Heart right ventricle (tissue), 16 donors: ENCODE measurements at places on chromosomes 1 and 21. TPM values are rescaled to one million over a fixed set of nuclear protein-coding genes. Genes with fewer than 3 reads are reported as not detected.

DNA sequence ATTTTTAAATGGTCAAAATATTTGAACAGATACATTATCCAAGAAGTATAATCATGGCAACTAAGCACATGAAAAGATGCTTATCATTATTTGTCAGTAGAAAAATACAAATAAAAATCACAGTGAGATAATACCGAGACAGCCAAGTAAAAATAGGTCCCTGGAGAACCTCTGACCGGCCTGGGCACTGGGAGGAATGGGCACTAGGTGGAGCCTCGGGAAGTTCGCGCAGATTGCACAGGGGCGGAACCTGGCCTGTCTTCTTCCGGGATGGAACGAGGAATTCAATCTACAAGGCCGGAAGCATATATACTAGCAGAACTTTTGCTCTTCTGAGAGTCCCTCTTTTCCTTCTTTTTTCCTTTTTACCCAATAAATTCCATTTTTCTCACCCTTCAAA, 148.5 kb upstream of the CHRM3 start:
- no peak overlapping the region for H3K27ac ChIP-seq
- H3K27me3 ChIP-seq = no peaks in the 10 kb centered on the region
- no peaks in the 10 kb centered on the region for H3K4me1 ChIP-seq
- H3K4me3 ChIP-seq = no peak overlapping the region
- H3K36me3 ChIP-seq = no peaks in the 10 kb centered on the region

GRCh38 chr1:62897788-62898187, 113.9 kb downstream of the ATG4C start:
- DNase-seq = no peak
- H3K36me3 ChIP-seq = no peaks in the 10 kb centered on the region
- no peak overlapping the region for H3K4me3 ChIP-seq

Gene MTF1
- 11.4 TPM for total RNA-seq

DNA sequence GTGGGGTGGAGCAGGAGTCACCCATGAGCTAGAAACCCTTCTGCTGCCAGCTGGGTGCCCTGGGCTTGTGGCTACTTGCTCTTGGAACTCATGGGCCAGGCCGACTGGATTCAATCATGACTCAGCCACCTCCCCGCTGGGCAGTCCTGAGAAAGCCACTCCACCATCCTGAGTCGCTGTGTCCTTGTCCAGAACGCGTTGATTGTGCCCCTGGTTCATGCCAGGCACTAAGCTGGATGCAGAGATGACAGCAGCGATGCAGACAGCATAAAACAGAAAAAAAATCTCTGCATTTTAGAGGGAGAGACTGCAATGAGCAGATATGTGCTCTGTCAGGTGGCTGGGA, 10.6 kb downstream of the PADI1 start:
- no peaks in the 10 kb centered on the region for H3K36me3 ChIP-seq
- H3K4me1 ChIP-seq = peaks cover 3% of the 10 kb centered on the region
- H3K27me3 ChIP-seq = peaks cover 54% of the 10 kb centered on the region
- H3K4me3 ChIP-seq = no peak overlapping the region

DNA sequence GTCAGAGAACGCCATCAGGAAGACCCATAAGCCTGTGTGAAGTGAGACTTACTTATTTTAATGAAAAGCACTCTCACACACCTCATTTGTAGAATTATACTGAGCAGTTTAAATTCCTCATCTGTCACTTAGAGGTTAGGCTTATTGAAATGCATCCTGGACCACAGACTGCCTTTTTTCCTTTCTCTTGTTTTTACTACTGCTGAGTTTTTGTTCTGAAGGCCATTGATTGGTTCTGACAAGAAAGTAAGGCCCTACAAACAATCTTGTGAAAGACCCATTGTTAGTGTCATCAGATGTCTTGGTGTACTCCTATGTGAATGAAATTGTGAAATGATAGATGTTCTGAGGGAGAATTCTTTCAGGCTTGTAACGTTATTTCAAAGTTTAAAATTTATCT, 1343.3 kb upstream of the ADGRL2 start:
- no peaks in the 10 kb centered on the region for H3K36me3 ChIP-seq
- no peak overlapping the region for H3K27ac ChIP-seq
- no peak overlapping the region for H3K4me3 ChIP-seq
- no peaks in the 10 kb centered on the region for H3K4me1 ChIP-seq
- DNase-seq = no peak
- H3K27me3 ChIP-seq = no peaks in the 10 kb centered on the region

Gene EXO1
- total RNA-seq = not detected

Gene MAN1C1
- total RNA-seq = 23.4 TPM

GRCh38 chr1:40264354-40264781, 6.3 kb downstream of the ZMPSTE24 start:
- H3K27ac ChIP-seq = peak overlapping the region; percentile 0
- DNase-seq = no peak
- no peaks in the 10 kb centered on the region for H3K27me3 ChIP-seq
- peaks cover 31% of the 10 kb centered on the region for H3K36me3 ChIP-seq
- H3K4me3 ChIP-seq = no peak overlapping the region
- peaks cover 12% of the 10 kb centered on the region for H3K4me1 ChIP-seq

GRCh38 chr1:166351676-166352075, 184.9 kb upstream of the FAM78B start:
- H3K36me3 ChIP-seq = no peaks in the 10 kb centered on the region
- H3K4me3 ChIP-seq = no peak overlapping the region
- no peaks in the 10 kb centered on the region for H3K27me3 ChIP-seq
- H3K27ac ChIP-seq = no peak overlapping the region
- DNase-seq = no peak

DNA sequence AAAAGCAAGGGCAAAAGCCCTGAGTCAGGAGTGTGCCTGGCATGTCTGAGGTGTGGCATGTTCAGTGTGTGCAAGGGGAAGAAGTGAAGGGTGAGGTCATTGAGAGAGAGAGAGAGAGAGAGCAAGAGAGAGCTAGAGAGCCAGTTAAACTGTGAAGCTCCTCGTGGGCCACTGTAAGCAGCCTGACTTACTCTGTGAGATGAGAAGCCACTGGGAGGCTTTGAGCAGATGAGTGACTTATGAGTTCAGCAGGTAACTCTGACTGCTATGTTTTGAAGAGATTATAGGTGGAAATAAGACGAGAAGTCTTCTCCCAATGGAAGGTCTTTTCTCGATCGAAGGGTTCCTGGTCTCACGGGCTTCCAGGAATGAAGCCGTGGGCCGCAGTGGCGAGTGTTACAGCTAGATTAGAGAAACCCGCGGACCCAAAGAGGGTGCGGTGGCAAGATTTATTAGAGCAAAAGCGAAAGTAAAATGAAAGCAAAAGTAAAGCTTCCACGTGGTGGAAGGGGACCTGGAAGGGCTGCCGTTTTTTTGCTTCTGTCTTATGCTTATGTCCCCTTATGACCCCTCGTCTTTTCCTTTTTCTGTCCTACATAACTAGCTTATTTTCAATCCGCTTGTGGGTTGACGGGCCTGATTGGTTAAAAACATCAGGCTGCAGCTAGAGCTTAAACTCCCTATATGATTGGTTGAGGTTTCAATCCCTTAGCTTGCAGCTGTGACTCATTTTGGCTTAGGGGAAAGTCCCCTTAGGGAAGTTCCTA, 323.1 kb upstream of the FAM78B start:
- H3K4me1 ChIP-seq = no peaks in the 10 kb centered on the region
- H3K27ac ChIP-seq = no peak overlapping the region
- H3K4me3 ChIP-seq = peak overlapping the region; percentile 35
- H3K27me3 ChIP-seq = peaks cover 8% of the 10 kb centered on the region
- no peaks in the 10 kb centered on the region for H3K36me3 ChIP-seq

Gene GBP7
- not detected for total RNA-seq

DNA sequence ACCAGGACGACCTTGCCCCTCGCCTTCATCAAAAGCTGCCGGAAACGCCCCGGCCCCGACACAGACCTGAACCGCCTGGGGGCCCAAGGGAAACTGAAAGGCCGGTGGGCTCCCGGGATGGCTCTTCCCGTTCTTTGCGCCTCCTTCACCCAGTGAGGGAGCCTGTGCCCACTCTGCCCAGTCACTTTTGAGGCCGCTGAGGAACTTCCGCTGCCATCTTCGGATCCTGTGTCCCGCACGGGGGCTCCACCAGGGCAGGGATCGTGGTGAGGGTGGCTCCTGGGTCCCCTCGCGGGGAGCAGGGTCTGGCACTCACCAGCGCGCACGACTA, 104.0 kb downstream of the PPIAL4G start:
- H3K36me3 ChIP-seq = no peaks in the 10 kb centered on the region
- no peaks in the 10 kb centered on the region for H3K4me1 ChIP-seq
- H3K27ac ChIP-seq = no peak overlapping the region
- DNase-seq = no peak
- H3K27me3 ChIP-seq = peaks cover 28% of the 10 kb centered on the region

- H3K27ac ChIP-seq = peak overlapping the region; percentile 94
- H3K4me1 ChIP-seq = peaks cover 11% of the 10 kb centered on the region
- H3K27me3 ChIP-seq = no peaks in the 10 kb centered on the region
- H3K4me3 ChIP-seq = peak overlapping the region; percentile 24
- peak; percentile 57 for DNase-seq
- no peaks in the 10 kb centered on the region for H3K36me3 ChIP-seq
Observed at GRCh38 chr1:151457911-151458801, 1.1 kb downstream of the POGZ start.

DNA sequence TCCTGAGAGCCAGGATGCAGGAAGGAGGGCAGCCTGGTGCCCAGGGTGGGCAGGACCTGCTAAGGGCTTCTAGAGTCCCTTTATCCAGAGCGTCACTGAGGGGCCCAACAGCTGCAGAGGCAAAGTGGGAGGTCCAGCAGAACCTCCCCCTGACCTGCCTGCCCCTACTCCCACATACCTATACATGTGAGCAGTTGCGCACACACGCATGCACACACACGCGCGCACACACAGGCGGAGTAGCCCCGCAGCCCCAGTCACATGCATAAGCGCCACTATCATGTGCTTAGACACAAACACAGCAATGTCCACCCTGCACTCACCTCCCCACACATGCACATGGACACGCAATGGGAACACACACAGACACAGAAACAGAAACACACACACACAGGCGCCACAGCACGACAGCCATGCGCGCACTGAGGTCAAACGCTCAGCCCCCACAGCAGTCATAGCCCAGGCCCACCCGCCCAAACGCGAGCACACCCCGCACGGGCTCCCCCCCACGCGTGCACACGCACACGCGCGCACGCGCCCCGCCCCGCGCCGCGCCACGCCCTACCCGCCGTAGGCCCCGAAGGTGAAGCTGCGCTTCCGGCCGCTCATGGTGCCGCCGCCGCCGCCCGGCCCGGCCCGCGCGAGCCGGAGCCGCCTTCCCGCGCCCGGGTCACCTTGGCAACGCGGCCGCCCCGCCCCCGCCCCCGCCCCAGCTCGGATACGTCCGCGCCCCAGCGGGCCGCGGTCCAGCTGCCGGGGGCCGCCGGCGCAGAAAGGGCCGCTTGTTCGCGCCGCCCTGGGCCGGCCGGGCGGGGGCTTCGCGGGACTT, 17.7 kb downstream of the RAP1GAP start:
- H3K36me3 ChIP-seq = no peaks in the 10 kb centered on the region
- no peak for DNase-seq
- peaks cover 3% of the 10 kb centered on the region for H3K27me3 ChIP-seq

Gene ATP1A2
- 134 TPM for total RNA-seq

Gene CFAP57
- total RNA-seq = not detected

- H3K27me3 ChIP-seq = no peaks in the 10 kb centered on the region
- H3K27ac ChIP-seq = no peak overlapping the region
- H3K4me1 ChIP-seq = peaks cover 6% of the 10 kb centered on the region
- no peaks in the 10 kb centered on the region for H3K36me3 ChIP-seq
- H3K4me3 ChIP-seq = no peak overlapping the region
Observed at GRCh38 chr1:56301791-56302190, 277.6 kb downstream of the PLPP3 start.

DNA sequence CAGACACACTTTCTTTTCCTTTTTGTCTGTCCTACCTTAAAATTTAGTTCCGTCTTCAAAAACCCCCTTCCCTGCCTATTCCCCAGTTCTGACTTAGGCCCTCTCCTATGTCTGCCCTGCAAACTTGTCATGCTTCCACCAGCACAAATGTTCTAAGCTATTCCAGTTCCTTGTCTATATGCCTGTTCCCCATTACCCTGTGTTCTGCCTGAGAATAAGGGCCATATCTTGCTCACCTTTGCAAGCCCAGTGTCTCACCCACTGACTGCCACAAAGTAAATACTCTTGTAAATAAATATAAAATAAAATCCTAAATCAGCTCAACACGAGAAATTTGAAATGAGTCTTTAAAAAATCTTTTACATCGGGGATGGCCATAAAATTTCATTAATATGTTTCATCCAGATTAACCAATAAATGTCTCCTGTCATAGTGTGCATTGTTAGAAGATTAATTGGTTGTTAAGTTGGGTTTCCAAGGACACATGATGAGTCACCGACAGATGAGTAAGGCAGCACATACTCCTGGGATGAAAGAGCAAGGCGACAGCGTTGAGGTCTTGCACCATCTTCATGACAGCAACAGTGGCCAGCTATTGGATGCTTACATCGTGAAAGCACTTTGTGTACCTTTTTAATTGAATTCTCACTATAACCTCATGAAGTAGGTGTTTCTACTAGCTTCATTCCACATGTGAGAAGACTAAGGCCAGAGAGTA, 92.6 kb upstream of the NGF start:
- no peaks in the 10 kb centered on the region for H3K27me3 ChIP-seq
- no peaks in the 10 kb centered on the region for H3K36me3 ChIP-seq
- no peak overlapping the region for H3K27ac ChIP-seq
- no peak for DNase-seq

DNA sequence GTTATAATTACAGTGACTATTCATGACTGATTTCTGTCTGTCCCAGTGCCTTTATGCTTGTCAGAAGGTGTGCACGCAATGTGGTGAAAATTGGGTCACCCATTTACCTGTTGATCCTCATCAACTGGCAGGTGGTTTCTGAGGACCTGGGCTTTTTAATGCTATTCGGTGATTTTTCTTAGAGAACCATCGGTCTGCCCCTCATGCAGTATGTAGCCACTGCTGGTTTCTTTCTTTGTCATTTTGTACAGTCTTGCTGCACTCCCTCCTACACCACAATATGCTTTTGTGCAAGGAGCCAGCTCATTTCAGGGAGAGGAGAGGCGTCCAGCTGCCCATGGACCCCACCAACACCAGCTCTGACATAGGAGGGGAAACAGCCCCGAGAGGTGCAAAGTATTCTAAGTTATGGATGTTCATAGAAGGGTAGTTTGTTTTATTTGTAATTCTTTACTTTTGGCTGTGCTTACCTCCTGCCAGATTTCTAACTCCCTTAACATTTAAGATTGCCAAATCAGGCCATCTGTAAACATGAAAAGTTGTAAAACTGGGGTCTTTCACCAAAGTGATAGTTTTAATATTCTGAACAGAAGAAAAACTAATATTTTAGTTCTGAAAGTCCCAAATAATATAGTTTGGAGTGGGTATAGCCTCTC, 325.3 kb downstream of the PTBP2 start:
- no peaks in the 10 kb centered on the region for H3K27me3 ChIP-seq
- no peak overlapping the region for H3K4me3 ChIP-seq
- no peak for DNase-seq

Gene CFAP45
- total RNA-seq = 0.91 TPM
